Activated T-cell treated with anti-CD3 and anti-CD28 coated beads, Interleukin-2, amount 50 U/mL, for 4 hours (primary cell): ENCODE measurements at places on chromosomes 1 and 21. TPM values are rescaled to one million over a fixed set of nuclear protein-coding genes. Genes with fewer than 3 reads are reported as not detected.

DNA sequence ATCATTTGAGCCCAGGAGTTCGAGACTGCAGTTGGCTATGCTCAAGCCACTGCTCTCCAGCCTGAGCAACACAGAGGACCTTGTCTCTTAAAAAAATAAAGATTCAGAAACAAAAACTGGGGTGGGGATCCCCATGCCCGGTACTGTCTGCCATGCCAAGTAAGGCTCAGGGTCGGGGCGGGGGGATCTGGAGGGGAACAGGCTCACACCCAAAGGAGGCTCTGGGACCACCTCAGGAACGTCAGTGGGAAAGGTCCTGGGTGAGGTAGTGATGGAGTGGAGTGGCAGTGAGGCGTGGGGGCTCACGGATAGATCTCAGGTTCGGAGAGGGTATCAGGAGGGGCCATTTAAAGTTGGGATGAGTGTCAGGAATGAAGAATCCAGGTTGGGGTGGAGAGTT, 765 bp upstream of the S100A4 start:
- DNase-seq, result no peak

GRCh38 chr1:151916726-151917370, 7.5 kb upstream of the THEM4 start:
- no peak for DNase-seq

GRCh38 chr1:210250665-210250997, 18.0 kb downstream of the SERTAD4 start:
- DNase-seq, result no peak

GRCh38 chr1:155255243-155256007, at the start of gene ENTREP3:
ENTREP3 (minus strand) TSS chr1:155255483; CDS start chr1:155254877, 606 bp downstream.
- peak; percentile 68 for DNase-seq

- DNase-seq, result no peak
Measured at GRCh38 chr1:102586022-102586421, 522.3 kb downstream of the COL11A1 start.

GRCh38 chr1:11531314-11531870, 52.4 kb downstream of the DISP3 start:
- DNase-seq, result no peak

Gene CD101
- total RNA-seq, result 1.2 TPM

Gene TNFRSF9
- total RNA-seq, result 113 TPM

Gene PERM1
- total RNA-seq, result not detected

Gene LORICRIN
- not detected for total RNA-seq

Gene PLK3
- 239 TPM for total RNA-seq
